ENCODE measurements at places on chromosomes 1 and 21.

DNA sequence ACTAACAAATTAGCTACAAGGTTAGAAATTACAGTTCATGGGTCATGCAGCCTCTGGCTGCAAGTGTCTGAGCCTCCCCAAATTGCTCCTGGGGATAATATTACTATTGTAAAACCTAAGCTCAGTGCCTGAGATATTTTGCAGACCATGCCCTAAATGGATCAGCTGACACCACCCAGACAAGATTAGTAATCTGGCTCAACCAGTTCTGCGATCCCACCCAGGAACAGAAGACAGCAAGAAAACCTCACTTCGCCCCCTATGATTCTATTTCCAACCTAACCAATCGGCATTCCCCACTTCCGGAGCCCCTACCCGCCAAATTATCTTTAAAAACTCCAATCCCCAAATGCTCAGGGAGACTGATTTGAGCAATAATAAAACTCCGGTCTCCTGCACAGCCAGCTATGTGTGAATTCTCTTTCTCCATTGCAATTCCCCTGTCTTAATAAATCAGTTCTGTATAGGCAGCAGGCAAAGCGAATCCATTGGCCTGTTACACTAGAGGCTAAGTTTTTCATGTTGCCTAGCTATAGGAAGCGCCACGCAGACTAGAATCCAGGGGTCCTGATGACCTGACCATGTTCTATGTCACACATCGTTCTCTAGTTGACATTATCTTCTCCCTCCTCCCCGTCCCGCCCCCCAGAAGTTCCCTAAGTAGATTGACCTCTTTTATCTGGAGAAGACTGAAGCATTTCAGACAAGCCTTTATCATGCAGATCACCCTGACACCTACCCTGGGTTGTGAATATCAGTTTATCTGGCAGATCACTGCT is 22.4 kb upstream of the ZFYVE9 start:
- DNase-seq = no peak

- DNase-seq = peak; percentile 85
These were observed 1.1 kb upstream of the ST6GALNAC3 start for GRCh38 chr1:76073481-76073880.

DNA sequence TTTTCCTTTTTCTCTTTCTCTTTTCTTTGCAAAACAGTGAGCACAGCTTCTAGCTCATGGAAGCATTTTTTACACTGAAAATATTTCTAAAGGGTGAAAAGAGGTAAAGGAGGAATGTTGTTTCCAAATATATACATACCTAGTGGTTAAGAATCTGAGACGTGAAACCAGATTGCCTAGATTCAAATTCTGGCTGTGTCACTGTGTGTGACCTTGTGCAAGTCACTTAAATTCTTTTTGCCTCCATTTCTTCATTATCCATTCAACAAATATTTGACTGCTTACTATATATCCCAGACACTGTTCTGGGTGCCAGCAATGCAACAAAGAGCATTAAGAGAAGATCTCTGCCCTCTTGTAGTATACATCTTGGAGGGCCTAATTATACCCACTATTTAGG is 53.3 kb downstream of the ZFYVE9 start:
- DNase-seq = no peak

GRCh38 chr1:245871191-245871590 is 635.9 kb downstream of the SMYD3 start:
- no peak for DNase-seq

DNA sequence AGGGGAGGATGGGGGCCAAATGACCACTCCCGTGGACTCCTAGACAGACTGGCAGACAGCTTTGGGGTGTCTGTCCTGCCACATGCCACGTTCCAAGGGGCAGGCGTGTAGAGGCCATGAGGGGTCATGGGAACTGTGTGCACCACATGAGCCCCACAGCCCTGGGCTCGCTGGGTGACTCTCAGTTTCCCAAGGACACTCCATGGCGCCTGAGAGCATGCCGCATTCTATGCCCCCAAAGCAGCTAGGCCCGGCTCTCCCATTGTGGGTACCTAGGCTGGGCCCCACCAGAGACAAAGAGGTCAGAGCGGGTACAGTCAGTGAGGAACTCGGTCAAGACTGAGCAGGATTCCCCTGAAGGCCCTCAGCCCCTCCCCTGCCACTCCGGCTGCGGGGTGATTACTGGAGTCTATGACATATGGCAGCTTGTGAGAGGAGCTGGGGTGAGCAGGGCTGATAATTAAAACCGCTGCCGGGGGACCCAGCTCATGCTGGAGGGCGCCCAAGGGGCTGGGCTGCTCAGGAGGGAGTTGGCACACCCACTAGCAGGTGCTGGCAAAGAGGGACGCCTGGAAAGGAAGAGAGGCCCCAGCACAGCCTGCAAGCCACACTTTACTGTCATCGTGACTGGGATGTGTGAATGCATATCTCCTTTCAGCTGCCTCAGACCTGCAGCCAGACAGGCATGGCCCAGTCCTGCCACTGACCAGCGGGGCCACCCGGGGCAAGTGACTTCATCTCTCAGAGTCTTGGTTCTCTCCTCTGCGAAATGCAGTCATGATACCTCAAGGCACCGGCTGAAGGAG is 8.4 kb downstream of the LRP8 start:
- DNase-seq = no peak

DNA sequence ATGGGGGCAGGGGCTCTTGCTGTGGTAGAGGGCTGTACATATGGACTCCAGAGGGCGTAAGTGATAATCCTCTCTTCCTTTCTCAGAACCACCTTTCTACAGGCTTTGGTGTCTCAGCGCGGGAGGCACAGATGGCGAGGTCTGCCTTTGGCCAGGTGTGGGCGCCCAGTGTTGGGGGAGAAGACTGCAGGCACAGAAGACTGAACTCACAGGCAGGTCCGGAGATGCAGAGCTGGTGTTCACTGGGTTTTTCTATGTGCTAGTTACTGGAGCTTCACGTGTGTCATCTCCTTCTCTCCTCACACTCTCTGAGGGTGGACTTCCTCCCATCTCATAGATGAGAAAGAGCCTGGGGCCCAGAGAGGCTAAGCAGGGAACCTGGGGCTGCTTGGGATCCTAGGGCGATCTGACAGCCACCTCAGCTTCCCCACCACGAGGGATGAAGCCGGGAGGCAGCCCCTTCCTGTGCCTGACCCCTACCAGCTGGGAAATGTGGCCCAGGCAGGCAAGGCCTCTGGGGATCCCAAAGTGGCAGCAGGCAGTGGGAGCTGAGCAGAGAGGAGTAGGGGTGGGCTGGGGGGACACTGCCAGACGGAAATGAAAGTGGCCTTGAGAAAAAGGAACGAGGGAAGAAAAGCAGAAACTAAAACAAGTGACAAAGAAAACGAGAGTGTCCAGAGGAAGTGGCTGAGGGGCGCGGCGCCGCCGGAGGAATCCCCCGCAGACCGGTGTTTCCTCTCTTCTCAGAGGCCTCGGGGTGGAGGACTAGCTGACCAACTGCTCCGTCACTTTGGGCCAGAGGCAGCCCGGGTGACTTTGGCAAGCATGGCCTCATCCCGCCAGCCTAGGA is 191.6 kb downstream of the HIVEP3 start:
- no peak for DNase-seq

DNA sequence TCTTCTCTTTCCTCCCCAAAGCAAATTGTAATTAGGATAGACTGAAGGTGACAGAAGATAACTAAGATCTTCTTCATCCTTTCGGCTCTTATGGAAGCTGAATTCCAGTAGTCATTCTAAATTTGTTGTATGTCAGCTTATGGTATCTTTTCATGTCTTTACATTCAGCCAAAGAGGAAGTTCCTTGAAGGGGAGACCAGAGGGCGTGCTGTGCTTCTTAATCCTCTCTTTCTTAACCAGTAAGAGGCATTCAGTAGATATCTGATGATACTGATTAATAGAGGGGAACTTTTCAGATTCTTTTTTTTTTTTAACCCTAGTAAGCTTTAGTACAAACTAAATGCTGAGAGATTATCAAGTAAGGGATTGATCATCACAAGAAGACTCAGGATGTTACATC is 102.3 kb downstream of the OSBPL9 start:
- no peak for DNase-seq

- no peak for DNase-seq
These were observed 88.0 kb upstream of the WLS start for GRCh38 chr1:68320349-68320748.

DNA sequence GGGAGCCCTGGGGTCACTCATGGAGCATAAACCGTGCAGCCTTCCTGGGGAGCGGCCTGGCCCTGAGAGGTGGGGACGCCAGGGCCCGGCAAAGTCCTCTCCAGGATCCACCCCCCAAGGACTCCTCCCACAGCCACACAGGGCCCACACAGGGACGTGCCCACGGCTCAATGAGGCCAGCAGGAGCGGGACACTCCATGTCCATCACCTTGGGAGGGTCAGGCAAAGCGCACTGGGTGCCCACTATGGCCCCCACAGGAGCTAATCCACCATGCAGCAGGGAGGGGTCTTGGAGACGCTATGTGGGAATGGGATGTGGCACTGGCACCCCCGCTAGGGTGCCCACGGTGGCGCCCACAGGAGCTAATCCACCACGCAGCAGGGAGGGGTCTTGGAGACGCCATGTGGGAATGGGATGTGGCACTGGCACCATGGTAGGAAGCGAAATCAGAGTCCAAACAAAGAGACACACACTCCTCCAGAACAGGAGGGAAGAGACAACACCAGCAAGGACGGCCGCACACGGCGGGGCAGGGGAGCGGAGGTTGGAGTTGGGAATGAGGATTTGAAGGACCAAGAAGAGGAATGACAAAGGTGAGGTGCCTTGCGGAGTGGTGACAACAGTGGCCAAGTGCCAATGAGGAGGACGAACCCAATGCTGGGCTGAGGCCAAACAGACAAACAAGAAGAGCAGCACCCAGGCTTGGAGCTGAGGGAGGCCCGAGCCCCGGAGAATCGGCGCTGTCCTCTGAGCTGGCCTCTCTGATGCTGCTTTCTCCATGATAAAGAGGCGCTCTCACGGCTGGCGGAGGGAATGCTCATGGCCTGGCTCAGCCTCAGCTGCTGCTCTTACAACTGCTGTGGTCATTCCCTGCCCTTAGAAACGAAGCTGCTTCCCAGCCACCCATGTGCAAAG is 18.1 kb upstream of the SLC19A1 start:
- no peak for DNase-seq

DNA sequence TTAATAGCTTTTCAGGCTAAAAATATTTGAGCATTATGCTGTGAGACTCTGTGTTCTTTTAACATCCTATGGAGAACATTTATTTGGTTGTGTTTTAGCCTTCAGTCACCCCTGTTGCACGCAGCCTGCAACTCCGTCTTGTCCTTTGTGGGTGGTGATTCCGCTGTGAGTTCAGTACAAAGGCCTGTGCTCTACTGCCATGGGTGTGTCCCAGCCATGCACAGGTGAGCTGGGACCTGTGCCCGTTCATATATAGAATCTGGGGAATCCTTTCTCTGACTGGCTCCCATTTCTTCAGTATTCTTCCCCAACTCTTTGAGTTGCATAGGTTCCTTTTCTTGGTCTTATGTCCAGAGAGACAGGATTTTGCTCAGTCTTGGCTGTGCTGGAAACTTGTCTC is 61.4 kb downstream of the ACTL8 start:
- DNase-seq = no peak

DNA sequence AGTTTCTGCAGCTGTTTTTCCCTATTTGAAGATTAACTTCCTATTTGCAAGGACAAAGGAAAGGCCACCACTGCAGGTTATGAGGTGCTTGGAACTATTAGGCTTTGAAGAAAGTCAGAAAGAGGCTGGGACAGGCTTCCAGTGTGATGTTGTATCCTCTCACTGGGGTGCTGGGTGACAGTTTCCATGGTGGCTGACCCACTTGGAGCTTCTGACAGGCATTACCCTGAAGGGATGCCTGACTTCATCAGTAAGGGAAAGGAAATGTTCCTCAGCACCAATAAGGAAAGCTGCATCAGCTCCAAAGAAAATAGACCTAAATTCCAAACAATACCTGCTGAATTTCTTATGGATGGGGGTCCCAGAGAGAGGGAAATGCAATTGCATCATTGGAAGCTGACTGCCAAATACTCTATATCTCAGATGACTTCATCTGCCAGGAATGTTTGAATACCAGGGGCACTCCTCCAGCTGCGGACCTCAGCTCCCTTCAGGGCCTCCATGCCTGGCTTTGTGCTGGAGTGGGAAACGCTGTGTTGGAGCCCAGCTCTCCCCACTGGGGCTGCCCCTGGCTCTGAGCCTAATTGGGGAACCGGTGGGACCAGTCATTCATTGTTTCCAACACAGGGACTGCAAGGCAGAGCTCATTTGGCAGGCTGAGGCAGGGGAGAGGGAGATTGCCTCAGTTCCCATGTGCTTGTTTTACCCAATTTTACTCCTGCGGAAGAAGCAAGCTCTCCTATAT is 76.6 kb downstream of the RGL1 start:
- DNase-seq = peak; percentile 79

DNA sequence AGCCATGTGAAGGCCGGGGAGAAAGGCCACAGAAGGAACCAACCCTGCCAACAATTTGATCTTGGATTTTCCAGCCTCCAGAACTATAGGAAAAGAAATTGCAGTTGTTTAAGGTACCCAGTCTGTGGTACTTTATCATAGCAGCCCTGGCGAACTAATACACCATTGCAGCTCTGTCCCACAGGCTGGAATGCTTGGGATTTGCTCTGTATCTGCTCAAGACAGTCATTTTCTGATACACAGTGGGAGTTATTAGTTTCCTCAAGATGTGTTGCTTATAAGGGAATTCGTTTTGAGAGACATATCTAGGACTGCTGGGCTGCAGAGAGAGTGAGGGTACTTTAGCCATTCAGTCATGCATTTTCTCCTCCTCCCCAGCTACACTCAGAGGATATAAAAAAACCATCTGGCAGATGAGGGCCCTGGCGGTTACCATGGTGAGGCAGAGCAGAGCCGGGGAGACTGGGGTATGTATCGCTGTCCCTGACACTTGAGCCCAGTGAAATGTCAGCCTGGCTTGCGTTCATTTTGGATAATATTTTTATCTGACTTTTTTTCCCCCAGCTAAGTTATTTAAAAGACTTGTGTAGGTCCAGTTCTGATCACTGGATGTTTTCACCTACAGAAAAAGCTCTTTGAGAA is 104.6 kb downstream of the DIRAS3 start:
- no peak for DNase-seq

GRCh38 chr1:100585786-100586185 is 47.8 kb downstream of the GPR88 start:
- DNase-seq = no peak

- DNase-seq = no peak
These were observed 88.3 kb upstream of the SELENON start for GRCh38 chr1:25711555-25712298.

DNA sequence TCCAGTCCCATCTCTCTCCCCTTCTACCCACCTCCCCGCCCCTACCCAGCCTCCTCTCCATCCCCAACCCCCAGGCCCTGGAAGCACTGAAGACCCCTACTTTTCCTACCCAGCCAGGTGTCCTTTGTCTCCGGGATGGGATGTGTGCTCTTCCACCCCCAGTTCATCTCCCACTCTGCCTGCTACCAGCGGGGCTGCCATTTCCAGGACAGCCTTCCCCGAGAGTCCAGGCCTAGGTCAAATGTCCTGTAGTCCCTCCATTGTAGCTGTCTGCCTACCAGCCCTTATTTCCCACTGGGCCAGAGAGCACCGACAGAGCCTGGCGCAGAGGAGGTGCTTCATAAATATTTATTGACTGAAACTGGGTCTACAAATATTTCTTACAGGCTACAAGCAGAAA is 72.0 kb upstream of the TLR5 start:
- no peak for DNase-seq

DNA sequence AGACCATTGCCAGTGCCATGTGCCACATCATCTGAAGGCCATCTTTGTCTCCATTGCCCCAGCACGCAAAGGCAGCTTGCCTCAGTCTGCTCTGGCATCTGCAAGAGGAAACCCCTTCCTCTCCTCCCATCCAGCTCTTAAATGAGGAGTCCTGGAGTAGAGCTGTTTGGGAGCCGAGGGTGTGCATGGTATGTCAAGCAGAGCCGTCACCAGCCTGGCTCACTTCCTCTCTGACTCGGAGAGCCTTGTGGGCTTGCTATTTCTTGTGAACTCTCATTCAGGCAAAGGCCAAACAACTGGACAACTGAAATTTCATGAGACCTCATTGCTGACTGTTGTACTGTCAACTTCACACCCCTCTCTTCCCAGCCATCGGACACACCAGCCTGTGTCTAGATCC is 143.9 kb downstream of the SIPA1L2 start:
- DNase-seq = peak; percentile 48
